ENCODE measurements at places on chromosomes 6 and 20.

- no peak for DNase-seq
Measured at GRCh38 chr20:53737396-53738038, 143.9 kb upstream of the ZNF217 start.

- no peak for DNase-seq
Measured at GRCh38 chr20:50523552-50524167, 13.5 kb downstream of the PTPN1 start.

GRCh38 chr20:10705801-10706459, 32.1 kb upstream of the JAG1 start:
- DNase-seq, result no peak

GRCh38 chr20:21189761-21190523, 64.1 kb downstream of the KIZ start:
- DNase-seq, result no peak

GRCh38 chr6:105935416-105935815, 150.7 kb upstream of the PRDM1 start:
- DNase-seq, result no peak

DNA sequence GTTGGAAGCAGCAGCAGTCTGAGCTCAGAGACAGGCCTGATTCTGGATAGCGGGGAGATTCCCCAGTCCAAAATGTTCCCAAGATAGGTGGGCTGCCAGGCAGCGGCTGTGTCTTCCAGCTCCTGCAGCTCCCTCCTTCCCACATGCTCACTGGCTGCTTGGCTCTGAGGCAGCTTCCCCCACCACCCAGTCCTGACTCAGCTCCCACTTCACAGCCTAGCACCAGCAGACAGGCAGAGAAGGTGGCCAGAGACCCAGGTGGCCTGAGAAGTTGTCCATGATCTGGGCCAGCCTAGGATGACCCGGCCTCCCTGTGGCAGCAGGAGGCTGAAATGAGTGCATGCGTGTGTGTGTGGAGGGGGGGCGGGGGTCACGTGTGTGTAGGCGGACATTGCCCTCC, 94.9 kb downstream of the MDGA1 start:
- DNase-seq, result no peak

DNA sequence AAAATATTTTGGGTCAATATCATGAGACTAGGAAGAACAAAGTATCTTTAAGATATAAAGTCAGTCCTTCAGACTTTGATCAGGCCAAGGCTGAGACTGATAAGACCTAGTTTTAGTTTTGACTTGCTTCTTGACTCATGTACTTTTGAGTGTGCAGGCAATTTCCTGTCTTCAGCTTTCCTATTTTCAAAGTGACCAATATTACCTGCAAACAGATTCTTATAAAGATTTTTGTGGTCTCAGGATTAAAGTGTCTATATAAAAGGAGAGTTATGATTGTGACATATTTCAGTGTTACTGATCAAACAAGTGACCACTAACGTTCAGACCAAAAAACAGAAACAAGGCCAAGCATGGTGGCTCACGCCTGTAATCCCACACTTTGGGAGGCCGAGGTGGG, 36.0 kb upstream of the AKIRIN2 start:
- DNase-seq, result no peak

DNA sequence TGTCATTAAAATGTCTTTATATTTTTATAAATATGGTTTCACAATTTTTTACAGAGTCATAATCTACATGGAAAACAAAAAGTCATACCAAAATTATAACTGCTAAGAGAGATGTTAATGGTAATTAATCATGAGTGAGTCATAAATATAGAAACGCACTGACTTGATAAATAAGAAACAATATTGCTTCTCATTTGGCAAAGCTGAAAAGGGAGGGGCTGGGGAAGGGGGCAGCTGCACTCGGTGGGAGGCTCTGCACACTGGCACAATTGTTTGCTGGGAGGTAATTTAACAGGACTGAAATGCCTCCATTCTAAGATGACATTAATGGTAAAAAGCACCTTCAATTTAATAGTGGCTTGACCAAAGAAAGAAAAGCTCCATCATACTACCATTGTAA, 133.3 kb upstream of the AGPAT4 start:
- peak; percentile 74 for DNase-seq

DNA sequence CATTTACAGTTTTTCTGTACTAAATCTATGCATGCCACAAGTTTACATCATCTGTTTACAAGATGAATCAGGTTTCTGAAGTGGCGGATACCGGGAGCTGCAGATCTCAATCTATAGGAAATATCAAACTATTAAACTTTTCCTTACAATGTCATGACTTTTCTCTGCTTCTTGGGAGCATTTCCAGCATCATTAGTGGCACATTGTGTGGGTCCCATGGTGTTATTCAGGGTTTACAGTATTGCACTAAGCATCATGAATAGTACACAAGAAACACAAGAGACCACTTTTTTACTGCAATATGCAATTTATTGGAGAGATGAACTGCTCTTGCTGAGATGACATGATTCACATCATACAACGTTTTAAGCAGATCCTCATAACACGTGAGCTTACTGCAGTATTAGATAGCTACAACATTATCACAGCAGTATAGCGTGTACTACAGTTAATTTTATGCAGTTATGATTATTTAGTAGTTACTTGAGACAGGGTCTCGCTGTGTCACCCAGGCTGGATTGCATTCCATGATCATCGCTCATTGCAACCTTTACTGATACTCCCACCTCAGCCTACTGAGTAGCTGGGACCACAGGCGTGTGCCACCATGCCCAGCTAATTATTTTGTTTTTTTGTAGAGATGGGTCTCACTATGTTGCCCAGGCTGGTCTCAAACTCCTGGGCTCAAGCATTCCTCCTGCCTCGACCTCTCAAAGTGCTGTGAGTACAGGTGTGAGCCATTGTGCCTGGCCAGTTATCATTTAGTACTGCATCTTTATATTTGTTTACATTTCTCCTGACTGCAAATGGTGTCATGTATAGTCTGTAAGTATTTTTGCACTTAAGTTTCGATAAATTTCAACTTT, 18.4 kb downstream of the BLTP3A start:
- no peak for DNase-seq

DNA sequence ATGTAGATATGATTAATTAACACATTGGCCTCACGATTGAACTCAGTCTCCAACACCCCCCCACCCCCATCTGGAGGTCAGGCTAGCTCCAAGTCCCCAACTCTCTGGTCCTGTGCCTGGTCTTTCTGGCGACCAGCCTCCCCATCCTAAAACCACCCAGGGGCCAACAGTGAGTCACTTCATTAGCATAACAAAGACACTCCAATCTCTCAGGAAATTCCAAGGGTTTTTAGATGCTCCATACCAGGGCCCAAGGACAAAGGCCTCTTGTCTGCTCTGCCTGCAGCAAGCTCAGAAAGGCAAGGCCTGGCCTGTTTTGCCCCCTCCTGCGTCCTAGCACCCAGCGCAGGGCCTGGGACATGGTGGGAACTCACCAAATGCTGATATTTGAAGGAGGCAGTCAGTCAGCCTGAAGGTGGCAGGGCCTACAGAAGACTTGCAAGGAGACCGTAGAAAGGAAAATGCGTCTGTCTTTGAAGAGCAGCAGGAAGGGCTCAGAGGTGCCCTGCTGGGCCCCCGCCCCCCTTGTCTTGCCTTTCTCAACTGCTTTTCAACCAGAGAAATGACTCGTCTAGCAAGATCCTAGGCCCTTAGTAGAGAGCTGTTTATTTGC, 184.7 kb downstream of the CDH4 start:
- peak; percentile 91 for DNase-seq

GRCh38 chr20:54162378-54163009, 11.3 kb downstream of the CYP24A1 start:
- DNase-seq, result no peak

- peak; percentile 40 for DNase-seq
Measured at GRCh38 chr6:4253604-4254231, 118.3 kb upstream of the ECI2 start.

DNA sequence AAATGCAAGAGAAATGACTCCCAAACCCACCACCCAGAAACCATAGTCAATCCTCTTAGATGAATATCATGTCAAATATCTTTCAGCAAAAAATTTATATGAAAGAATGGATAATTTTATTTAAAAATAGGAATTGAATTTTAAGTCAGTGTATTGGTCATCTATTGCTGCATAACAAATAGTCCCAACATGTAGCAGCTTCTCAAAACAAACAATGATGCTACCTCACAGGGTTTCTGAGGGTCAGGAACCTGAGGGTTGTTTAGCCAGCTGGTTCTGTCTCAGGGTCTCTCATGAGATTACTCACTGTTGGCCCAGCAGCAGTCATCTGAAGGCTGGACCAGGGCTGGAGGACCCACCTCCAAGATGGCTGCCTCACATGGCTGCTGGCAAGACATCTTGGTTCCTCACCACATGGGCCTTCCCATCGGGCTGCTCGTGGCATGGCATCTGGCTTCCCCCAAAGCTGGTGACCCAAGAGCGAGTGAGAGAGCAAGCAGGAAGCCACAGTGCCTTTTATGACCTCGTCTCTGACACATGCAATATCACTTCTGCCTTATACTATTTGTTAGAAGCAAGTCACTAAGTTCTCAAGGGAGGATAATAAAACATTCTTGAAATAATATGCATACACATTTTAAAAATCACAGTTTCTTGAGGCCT, 36.3 kb downstream of the BANF2 start:
- no peak for DNase-seq

GRCh38 chr6:30214657-30214982, 1.4 kb upstream of the TRIM26 start:
- no peak for DNase-seq

DNA sequence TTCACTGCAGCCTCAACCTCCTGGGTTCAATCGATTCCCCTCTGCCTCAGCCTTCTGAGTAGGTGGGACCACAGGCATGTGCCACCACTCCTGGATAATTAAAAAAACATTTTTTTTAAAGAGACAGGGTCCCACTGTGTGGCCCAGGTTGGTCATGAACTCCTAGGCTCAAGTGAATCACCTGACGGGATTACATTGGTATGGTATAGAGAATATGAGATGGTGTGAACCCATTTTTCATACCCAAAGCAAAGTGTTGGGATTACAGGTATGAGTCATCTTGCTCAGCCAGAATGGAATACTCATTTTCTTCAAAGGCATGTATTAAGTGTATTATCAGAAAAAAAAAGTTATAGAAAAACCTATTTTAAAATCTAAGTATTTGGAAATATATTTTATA, 114.2 kb downstream of the AHI1 start:
- DNase-seq, result no peak

DNA sequence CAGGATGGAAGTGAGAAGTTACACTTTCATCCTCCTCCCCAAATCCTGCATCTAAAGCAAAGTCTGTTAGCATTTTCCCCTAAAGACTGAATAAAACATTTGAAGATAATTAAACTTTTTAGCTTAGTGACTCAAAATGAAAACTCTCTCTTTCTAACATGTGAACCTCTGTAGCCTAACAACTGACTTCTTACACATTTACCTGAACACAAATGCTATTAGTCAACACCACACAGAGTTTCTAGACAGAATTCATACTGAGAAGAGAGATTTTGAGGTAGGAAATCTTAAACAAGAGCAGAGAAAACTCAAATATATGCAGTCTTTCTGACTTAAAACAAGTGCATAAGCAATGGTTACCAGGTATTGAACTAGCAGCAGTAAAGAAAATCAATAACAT, 149.9 kb upstream of the SMLR1 start:
- DNase-seq, result no peak

GRCh38 chr20:5974531-5974930, 24.1 kb downstream of the MCM8 start:
- DNase-seq, result no peak
